ENCODE measurements at places on chromosomes 3 and 15.

DNA sequence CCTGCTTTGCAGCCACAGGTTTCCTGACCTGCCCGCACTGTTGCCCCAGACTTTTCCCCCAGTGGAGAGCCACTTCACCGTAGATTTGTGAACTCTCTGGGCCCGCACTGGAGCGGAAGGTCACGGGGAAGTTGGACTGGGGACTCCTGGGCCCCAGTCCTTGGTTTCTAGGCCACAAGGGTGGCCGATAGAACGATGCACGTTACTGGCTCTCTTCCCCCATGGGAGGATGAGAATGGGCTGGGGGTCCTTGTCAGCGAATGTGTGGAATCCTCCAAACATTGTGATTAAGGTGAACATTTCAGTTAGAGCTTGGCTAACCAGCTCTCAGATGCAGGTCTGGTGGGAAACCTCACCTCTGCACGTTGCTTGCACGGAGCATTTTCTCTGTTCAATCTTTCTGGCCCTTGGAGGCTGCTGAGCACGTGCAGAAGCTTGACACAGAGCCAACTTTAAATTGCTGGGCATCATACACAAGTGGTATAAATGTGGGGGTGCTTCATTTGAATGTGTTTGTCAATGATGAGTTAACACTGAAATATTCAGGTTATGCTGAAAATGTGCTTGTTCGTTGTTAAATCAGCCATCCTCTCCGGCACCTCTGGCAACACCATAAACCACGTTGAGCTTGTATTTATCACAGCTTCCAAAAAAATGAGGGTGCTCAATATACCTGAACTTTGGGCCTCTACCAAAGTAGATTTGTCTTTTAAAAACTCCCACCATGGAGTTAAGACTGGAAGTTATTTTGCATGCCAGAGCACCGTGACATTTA lies 976 bp downstream of the DIS3L start:
- peak; percentile 15 for DNase-seq

GRCh38 chr15:47442371-47442770 lies 274.9 kb upstream of the SEMA6D start:
- no peak for DNase-seq

DNA sequence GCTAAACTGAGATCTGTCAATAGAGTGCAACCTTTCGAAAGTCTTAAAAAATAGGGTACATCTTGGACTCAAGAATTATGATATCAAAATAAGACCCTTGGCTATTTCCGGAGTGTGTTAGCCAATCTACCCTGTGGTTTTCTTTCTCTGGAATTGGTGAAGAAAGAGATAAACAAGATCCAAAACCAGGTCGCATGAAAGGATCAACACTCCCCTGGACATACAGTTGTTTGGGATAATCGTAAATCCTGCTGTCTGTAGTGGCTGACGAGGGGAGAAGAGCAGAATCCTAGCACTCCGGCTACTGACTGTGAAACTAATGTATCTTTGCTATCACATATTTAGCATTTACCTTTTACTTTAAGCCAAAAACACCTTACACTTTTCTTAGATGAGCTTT lies 30.9 kb downstream of the FNDC3B start:
- DNase-seq: no peak

DNA sequence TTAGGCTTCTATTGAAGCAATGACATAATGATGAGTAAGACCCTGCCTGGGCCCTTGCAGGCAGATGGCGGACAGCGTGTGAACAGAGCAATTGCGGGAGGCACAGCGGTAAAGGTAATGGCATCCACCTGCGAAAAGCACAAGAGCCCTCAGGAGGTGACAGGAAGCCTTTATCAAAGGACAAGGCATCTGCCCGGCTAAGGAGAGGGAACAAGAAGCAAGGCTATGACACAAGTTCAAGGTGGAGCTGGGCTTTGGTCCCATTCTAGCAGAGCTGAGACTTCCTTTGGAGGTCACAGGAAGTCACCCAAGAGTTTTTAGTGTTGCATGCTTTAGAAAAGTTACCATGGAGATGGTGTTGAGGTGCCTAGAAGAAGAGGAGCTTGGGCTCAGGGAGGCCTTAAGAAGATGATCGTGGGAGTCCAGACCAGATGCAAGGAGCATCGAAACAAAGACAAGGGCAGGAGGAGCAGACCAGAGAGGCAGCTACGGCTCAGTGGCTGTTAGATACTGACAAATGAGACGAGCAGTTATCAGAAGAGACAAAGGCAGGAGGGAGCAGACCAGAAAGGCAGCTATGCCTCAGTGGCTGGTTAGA lies 34.5 kb downstream of the OSBPL10 start:
- DNase-seq: no peak

- no peak for DNase-seq
Observed at GRCh38 chr3:106213954-106214353, 345.1 kb upstream of the CBLB start.

- no peak for DNase-seq
Observed at GRCh38 chr3:109825971-109826810, 488.8 kb upstream of the DPPA4 start.

DNA sequence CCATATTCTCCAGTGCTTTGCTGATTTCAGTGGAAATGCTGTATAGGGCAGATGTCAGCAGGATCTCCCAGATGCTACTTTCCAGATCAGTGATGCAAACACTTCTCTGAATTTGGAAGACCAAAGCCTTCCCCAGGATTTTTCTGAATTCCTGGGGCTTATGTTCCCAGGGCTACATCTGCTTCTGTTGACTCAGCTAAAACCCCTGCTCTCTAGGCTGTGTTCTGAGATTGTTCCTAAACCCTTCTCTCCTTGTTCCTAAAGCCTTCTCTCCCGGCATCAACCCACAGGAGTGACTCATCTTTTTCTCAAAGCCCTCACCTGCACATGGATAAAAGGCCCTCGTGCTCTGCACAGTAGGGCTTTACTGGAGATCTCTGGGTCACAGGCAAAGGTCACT lies 35.5 kb downstream of the FAH start:
- DNase-seq: no peak

- no peak for DNase-seq
Observed at GRCh38 chr3:88321363-88322050, 171.7 kb downstream of the C3orf38 start.

DNA sequence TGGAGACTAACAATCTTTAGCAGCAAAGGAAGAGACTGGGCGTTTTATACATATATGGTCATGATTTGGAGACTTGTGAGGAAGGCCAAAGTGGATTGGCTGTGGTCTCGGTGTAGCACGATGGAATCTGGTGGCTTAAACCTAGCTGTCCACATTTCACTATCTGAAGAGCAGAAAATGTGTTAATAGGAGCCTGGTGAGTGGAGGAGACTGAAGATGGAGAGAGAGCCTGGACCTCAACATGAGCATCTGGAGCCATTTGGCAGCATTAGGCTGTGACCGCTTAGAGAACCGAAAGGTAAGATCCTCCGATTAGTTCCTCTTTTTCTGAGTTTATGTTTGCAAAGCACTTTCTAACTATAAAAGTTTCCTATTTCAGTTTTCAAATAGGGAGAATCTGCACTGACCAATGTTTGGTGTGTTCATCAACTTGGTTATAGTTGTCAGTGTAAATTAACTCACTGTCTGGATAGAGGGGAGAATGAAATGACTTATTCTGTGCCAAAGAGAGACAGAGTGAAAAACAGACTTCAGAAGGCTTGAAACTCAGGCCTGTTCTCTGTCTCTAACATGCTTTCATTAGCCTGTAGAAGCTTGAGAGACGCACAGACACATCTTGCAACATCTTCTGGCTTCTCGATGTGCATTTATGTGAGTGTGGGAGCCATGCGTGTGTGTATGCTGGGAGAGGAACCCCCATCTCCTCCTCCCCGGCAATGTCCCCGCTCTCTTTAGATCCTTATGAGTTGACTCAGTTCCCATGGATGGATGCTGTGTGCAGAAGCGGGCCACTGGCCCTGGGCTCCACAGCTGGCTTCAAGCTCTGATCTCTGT lies 244.7 kb upstream of the TBL1XR1 start:
- DNase-seq: no peak

DNA sequence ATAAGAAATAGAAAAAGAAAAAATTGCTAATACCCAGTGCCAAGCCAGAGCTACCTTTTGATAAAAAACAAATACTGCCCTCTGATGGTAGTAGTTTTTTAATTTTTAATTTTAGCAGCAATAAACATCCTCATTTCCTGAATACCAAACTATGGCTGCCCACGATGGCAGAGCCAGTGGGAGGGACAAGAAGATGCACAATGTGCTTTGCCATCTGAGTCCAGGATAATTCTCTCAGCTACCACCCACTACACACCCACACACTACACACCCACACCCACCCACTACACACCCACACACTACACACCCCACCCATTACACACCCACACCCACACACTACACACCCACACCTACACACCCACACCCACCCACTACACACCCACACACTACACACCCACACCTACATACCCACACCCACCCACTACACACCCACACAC lies 17.8 kb downstream of the CEP19 start:
- DNase-seq: peak; percentile 63
